Pulmonary artery endothelial cell (primary cell): ENCODE measurements at places on chromosomes 5 and 9. TPM values are rescaled to one million over a fixed set of nuclear protein-coding genes. Genes with fewer than 3 reads are reported as not detected.

GRCh38 chr9:21015995-21016394 is 15.4 kb downstream of the HACD4 start:
- no peak for DNase-seq

DNA sequence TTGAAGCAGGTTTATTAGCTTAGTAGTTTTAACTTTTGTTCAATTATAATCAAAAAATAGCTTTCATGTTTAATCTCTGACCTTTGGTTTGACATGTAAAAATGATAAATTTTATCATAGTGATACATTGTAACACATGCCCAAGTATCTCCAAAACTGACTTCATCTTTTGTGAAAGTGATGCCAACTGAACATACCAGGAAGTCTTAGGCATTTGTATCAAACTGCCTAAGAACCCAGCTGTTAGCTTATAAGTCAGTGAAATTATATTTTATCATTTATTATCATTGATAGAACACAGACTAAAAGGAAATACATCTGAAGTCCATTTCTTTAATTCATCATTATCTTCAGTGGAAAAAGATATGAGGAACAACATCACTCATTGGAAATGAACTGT is 39.1 kb downstream of the NIPBL start:
- DNase-seq: no peak

DNA sequence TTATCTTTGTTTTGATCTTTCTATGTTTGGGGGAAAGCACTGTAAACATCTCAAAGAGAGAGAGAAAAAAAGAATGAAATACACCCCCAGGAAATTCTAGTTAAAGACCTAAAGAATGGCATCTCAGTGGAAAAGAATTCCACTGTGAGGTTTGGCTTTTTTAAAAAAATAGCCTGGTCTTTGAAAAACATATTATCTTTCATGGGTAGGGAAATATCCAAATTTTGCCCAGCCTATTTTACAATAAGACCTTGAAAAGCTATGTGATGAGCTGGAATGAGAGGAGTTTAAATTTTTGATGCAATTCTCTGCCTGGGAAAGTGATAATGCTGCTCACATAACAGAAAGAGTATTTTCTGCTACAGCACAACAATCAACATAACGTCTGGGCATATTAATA is 348.1 kb upstream of the WWC1 start:
- no peak for DNase-seq

- DNase-seq: no peak
Measured at GRCh38 chr9:5361326-5362010, 21.8 kb upstream of the RLN1 start.

GRCh38 chr5:1820926-1821325 is 19.7 kb downstream of the NDUFS6 start:
- DNase-seq: no peak

- DNase-seq: no peak
Measured at GRCh38 chr9:95129476-95130291, 187.8 kb downstream of the FANCC start.

DNA sequence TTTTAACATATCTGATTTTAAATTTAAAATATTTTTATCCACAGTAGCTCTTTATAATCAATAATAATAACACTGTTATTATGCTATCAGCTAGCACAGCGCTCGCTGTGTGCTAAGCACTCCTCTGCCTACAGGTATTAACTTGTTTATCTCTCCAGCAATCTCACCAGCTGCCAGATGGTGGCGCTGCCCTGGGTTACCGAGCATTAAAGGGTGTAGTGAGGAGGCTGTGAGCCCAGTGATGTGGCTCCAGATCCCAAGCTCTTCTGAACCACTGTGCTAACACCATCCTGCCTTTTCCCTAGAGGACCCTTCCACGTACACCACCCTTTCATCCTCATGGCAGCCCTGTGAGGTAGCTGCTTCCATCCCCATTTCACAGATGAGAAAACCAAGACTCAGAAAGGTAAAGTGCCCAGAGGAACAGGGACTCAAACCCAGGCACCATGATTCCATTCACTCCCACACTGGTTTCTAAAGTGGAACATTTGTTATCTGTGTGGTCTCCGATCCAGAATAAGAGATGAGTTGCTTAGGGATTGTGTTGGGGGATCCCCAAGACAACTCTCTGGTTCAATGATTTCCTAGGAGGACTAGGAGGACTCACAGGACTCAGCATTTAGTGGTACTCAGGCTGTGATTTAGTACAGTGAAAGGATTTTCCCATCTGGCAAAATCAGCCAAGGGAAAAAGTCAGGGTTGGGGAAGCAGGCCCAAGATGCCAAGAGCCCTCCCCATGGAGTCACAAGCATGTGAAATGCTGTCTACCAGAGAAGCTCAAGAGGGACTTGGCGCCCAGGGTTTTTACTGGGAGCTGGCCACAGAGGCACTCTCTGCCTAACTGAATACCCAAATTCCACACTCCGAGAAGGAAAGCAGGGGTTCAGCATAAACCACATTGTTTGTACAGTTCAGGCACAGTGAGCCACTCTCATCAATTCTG is 7.0 kb downstream of the IGFBPL1 start:
- no peak for DNase-seq

GRCh38 chr5:126354858-126355731 is 68.1 kb upstream of the GRAMD2B start:
- no peak for DNase-seq

- no peak for DNase-seq
Measured at GRCh38 chr5:103290846-103291245, 32.3 kb downstream of the MACIR start.

DNA sequence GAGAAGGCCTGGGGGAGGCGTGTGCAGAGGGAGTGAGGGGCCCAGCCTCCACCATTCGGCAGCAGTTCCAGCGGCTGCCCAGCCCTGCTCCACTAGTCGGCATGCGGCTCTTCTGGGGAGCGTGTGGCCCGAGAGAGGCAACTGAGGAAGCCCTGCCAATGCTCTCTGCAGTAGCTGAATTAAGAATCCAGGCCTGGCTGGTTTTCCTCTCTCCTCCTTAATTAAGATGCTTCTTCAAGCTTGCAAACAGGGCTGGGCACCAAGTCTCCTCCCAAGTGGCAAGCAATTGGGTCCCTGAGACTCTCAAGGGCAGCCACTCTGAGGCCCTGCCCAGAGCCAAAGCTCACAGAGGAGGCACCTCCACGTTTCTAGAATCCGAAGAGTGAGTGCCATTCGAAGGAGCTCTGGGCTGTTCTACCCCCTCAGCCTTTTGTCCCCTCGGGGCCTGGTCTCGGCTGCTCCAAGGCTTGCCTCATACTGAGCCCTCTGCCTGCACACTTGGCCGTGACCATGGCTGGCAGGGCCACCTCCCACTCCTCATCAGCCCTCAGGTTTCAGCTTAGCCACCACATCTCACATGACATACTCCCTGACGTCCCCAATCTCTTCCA is 75.4 kb upstream of the LRRTM2 start:
- no peak for DNase-seq

DNA sequence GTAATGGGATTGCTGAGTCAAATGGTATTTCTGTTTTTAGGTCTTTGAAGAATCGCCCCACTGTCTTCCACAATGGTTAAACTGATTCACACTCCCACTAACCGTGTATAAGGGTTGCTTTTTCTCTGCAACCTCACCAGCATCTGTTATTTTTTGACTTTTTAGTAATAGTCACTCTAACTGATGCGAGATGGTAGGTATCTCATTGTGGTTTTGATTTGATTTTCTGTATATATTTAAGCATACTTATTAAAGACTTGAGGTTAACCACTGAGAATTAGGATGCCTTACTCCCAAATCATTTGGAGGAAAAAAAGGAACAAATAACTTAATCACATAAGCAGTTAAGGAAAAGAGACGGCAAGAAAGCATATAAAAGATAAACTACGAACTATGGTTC is 181.6 kb upstream of the FST start:
- no peak for DNase-seq

- no peak for DNase-seq
Measured at GRCh38 chr9:134929193-134930158, 11.8 kb upstream of the FCN1 start.

- no peak for DNase-seq
Measured at GRCh38 chr9:71308454-71308853, 187.0 kb upstream of the TRPM3 start.

DNA sequence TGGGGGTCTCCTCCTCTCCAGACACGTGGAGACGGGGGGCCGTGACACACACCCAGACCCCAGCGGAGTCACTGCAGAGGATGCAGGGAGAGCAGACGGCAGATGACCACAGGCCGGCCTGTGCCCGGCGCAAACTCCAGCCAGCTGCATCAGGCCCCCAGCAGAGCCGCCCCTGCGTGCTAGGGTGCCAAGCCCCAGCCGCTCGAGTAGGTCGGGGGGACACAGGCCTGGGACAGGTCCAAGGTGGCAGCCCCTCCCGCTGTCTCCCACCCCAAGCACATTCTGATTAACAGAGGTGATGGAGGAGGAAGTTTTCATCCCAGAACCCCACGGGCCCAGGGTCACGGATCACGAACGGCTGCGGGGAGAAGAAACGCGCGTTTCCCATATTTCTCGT is 14.4 kb downstream of the NACC2 start:
- DNase-seq: no peak

DNA sequence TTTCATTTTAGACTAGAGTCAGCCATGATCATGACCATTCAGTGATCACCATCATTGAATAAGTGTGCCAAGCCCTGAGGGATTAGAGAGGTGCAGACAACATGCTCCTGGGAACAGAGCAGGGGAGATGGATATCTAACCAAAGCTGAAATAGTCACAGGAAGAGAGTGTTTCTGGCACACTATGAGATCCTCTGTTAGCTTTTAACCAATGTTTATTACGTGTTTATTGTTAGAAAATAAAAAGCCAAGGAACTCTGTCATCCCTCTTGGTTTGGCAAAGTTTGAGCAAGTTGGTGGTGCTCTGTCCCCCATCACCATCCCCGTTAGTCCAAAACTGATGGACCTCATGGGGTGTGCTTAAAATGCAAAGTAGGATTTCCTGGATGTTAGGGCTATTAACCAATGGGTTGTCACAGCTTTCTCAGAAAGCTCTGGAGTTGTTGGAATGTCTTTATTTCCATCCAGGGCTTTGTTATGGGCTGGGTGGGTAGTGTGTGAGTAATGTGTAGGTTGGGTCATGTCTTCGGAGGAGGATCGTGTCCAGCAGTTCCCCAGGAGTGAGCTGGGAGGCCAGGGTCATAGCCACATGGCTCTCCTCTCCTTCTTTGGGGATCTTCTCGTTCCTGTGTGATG is 34.9 kb downstream of the SLC28A3 start:
- no peak for DNase-seq

- no peak for DNase-seq
Measured at GRCh38 chr9:121698627-121699570, 47.5 kb downstream of the DAB2IP start.

GRCh38 chr9:21967702-21968101 is 26.5 kb downstream of the CDKN2A start:
- DNase-seq: no peak

- no peak for DNase-seq
Measured at GRCh38 chr9:8429157-8429556, 629.6 kb upstream of the DMAC1 start.

GRCh38 chr5:150758203-150758530 is 650 bp downstream of the DCTN4 start:
- no peak for DNase-seq

- no peak for DNase-seq
Measured at GRCh38 chr5:33337637-33337992, 103.2 kb upstream of the TARS1 start.

The KCNV2 gene
- total RNA-seq: not detected in 2 replicates

The RPS23 gene
- 3,689 and 4,914 TPM in 2 replicates for total RNA-seq

The FGF1 gene
- 0.53 TPM in 1 of 2 replicates, not detected in the other for total RNA-seq

The WNT8A gene
- total RNA-seq: not detected in 2 replicates

The HACD4 gene
- total RNA-seq: 0.99 and 1.6 TPM in 2 replicates
